Activated naive CD4-positive, alpha-beta T cell treated with anti-CD3 and anti-CD28 coated beads, Interleukin-2, amount 10 ng/mL, durations not matched to agents 5 hours and 36 hours (primary cell): ENCODE measurements at places on chromosomes 6 and 20. TPM values are rescaled to one million over a fixed set of nuclear protein-coding genes. Genes with fewer than 3 reads are reported as not detected.

Gene USP49
- total RNA-seq, result 6.7 TPM

Gene MDFI
- total RNA-seq, result not detected

Gene SYNGAP1
- 52.1 TPM for total RNA-seq

Gene GJA1
- total RNA-seq, result not detected

Gene SEL1L2
- total RNA-seq, result not detected

Gene ARID1B
- 76.9 TPM for total RNA-seq

Gene SLC32A1
- total RNA-seq, result not detected

Gene IRF4
- 273 TPM for total RNA-seq

Gene PRDM13
- not detected for total RNA-seq

Gene SIRPD
- total RNA-seq, result 0.13 TPM

Gene MLN
- total RNA-seq, result not detected

Gene C6orf132
- not detected for total RNA-seq

Gene NR2E1
- total RNA-seq, result not detected

Gene ZC2HC1B
- not detected for total RNA-seq
